Breast epithelium (tissue), 4 donors: ENCODE measurements at places on chromosomes 6 and 20.

DNA sequence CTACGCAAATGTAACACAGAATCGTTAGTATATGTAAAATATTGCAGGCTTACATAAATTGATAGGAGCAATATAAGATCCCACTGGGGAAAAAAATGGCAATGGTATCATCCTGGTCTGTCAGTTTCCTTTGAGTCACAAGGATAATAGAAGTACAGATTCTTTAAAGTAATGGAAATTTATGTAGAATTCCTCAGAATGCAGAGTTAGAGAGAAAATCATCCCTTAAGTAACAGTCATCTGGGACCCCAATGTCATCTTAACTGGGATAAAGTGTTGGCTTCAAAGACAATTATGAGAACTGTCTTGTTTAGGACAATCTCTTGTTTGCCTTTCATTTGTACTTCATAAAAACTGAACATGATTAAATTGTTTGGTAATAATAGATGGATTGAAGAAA, 34.5 kb upstream of the PDE7B start:
- DNase-seq: no peak

DNA sequence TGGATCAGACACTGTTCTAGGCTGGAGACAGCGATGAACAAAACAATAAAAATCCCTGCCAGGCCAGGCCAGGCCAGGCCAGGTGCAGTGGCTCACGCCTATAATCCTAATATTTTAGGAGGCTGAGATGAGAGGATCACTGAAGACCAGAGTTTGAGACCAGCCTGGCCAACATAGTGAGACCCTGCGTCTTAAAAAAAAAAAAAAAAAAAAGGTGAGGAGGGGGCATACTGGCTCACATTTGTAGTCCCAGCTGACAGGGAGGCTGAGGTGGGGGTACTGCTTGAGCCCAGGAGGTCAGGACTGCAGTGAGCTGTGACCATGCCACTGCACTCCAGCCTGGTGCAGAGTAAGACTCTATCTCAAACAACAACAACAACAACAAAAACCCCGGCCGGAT, 4.5 kb downstream of the MUCL3 start:
- no peak for DNase-seq

DNA sequence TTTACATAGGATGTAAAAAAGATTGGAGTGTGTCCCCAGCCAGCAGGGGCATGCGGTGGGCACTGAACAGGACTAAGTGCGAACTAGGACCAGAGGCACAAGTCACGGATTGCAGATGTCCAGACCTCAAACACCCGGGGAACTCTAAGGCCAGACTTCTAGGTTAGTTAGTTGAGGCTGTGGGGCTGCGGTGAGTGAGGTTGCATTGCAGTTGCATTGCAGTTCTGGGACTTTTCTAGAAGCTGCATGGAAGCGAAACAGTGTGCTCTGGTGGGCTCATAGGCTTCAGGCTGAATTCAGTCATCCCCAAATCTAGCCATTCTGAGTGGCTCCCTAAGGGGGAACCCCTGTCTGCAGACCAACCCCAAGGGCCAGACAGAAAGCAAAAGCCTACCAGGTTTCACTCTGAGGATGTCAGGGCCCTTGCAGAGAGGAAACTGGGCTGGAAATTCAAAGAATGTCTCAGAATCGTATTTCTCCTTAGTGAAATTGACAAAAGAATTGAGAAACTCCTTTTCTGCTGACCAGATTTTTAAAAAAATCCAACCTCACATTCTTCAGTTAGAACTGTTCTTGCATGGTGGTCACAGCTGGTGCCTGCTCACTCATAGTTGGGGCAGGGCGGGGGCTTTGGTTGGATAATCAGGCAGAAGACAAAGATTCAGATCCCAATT, 182.8 kb downstream of the ZDHHC14 start:
- no peak for DNase-seq

DNA sequence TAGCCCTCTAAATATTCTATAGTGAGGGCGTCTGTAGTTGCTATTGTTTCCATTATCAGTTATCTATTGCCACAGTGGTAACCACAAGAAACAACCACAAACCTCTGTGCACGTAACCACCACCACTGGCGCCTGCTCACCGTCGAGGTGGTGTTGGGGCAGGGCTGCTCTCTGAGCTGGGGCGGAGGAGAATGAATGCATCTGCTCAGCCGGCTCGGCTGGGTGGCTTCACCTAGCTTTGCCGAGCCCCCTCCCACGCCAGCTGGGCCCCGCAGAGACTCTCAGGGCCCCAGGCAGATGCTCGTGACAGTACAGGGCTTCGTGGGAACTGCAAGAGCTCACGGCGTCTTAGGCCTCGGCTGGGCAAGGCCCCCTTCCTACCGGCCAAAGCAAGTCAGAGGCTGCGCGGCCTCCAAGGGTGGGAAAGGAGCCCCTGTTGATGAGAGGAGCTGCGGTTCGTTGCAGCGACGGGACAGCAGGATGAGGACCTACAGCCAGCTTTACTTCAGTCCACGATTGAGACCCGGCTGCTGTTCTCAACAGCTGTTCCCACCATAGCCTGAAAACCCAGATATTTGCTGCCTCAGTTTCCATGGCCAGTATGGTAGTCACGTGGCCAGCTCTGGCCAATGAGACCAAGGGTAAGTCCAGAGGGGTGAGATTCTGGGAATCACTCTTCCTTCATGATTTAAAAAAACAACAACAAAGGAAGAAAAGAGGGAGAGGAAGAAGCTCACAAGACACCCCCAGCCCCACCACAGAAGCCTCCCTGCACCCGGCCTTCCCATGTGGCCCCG, 120.2 kb upstream of the AFDN start:
- DNase-seq: no peak

GRCh38 chr20:52191916-52192718, 538 bp upstream of the ZFP64 start:
- DNase-seq: no peak

DNA sequence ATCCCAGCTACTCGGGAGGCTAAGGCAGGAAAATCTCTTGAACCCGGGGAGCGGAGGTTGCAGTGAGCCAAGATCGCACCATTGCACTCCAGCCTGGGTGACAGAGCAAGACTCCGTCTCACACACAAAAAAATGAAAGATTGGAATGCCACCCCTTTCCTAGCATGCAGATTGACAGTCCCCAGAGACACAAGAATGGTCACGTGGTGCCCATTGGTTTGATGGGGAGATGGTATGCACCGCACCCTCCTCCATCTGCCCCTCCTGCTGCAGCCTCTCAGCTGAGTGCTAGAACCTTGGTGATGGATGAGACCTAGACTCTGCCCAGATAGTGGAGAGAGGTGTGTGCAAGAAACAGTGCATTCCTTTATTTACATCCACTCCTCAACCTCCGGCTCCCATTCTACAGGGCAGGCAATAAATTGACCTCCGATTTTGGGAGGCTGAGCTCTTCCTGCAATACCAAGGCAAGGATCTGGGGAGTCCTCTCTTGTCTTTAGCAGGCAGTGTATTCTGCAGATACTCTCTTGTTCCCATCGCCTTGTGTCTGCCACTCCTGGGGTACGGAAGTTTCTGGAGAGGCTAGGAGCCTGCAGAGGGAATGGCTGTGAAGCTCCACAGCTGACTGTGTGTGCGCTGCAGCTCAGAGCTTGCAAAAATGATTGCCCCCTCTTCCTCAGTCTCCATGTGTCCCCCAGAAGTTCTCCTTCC, 1.1 kb upstream of the RNF24 start:
- no peak for DNase-seq
